Activated naive CD8-positive, alpha-beta T cell treated with anti-CD3 and anti-CD28 coated beads, Interleukin-2, amount 10 ng/mL, durations not matched to agents 7 days and 5 days (primary cell): ENCODE measurements at places on chromosomes 16 and 17. TPM values are rescaled to one million over a fixed set of nuclear protein-coding genes. Genes with fewer than 3 reads are reported as not detected.

SYT17 gene
- not detected for total RNA-seq

DNA sequence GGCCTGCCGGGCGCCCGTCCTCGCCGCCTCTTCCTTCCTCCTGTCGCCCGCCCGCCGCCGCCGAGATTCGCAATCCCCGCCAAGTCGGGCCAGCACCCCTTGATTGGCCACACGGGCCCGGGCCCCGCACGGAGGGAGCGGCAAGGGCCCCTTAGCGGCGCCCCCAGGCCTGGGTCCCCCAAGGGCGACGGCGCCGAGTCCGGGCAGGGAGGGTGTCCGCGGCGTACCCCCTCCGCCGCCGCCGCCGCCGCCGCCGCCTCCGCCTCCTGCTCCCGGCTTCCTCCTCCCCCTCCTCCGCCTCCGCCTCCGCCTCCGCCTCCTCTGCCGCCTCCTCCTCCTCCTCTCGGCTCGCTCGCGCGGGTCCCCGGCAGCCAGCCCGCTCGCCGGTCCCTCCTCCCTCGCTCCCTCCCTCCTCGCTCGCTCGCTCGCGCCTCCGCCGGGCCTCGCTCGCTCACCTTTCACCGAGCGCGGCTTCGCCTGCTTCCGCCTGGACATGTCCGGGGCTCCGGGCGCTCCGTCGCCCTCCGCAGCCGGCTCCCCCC is 561 bp downstream of the ZNF423 start:
- no peaks in the 10 kb centered on the region for H3K36me3 ChIP-seq
- DNase-seq = peak; percentile 82
- no peak overlapping the region for H3K27ac ChIP-seq
- peak overlapping the region; percentile 58 for H3K4me3 ChIP-seq
- peaks cover 45% of the 10 kb centered on the region for H3K27me3 ChIP-seq

DNA sequence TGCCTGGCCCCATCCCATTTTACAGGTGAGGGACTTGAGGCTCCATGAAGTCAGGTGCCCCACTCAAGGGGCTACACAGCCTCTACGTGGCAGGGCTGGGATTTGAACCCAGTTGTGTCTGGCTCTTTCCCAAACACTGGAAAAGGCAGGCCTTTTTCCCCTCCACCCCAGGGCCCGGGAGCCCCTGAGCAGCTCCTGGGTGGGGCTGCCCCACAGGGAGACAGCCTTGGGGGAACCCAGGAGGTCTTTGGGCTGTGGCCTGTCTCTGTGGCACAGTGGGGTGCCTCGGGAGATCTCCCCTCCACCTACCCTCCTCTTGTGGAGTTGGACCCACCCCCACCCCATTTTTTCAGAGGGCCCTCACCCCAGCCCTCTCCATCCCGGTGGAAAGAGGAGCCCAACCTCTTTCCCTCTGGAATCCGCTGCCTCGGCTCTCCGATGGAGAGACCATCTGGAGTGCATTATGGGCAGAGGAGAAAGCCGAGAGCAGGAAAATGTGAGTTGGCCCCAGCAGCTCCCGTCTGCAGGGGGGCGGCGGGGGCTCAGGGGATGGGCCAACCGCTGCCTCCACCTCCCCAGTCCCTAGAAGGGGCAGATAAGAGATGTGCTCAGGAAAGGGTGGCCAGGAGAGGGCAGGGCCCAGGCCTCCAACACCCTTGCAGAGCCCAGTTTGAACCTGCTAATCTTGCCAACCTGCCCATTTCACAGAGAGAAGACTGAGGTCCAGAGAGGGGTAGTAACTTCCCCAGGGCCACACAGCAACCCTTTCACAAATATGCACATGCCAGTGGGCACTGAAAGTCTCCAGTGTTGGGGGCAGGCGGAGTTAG is 15.4 kb upstream of the TMEM92 start:
- no peak overlapping the region for H3K27ac ChIP-seq
- no peak for DNase-seq
- H3K4me3 ChIP-seq = no peak overlapping the region
- H3K36me3 ChIP-seq = no peaks in the 10 kb centered on the region

CCL23 gene
- total RNA-seq = not detected
